ENCODE measurements at places on chromosomes 5 and 9.

DNA sequence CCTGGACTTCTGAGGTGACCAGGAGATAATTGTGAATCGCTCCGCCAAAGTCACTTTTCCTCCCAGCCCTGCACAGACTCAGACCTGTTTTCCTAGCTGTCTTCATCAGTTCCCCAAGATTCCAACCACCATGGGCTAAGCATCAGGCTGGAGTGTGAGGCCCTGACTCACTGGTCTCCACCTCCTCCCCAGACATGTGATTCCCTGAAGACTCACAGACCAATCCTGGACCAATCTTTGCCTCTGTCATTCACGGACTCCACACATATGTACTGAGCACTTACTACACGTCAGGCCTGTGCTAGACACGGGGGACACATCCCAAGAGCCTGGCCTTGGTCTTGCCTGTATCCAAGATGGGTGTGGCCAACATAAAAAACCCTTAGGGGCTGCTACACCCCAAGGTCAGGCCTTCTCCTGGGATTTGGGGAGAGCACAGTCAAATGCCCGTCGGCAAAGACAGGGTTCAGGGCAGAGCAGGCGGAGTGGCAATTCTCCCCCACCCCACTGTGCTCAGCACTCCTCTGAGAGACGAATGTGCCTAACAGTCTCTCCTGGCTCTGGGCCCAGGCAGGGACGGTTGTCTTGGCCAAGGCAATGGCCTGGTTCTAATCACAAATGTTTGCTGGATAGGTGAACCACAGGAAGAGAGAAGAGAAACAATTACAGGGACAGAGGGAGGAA is 11.9 kb downstream of the EEIG1 start:
- no peak for DNase-seq

DNA sequence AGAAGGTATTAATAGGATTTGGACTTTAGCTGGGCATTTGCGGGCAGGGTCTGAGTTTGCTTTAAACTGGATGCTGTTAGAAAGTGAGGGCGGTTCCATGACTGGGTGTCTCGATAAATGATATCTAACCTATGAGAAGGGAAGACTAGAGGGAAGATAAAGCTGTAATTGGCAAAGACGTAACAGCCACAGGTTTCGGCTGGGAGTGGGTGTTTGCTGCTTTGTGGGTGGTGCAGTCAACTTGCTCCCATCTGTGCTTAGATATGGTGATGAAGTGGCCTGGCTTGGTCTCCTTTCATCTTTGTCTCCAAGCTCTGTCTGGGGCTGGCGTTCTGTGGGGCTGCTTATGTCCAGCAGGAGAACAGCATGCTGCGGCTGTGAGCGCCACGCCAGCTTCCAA is 23.3 kb downstream of the OR2V1 start:
- DNase-seq: no peak

DNA sequence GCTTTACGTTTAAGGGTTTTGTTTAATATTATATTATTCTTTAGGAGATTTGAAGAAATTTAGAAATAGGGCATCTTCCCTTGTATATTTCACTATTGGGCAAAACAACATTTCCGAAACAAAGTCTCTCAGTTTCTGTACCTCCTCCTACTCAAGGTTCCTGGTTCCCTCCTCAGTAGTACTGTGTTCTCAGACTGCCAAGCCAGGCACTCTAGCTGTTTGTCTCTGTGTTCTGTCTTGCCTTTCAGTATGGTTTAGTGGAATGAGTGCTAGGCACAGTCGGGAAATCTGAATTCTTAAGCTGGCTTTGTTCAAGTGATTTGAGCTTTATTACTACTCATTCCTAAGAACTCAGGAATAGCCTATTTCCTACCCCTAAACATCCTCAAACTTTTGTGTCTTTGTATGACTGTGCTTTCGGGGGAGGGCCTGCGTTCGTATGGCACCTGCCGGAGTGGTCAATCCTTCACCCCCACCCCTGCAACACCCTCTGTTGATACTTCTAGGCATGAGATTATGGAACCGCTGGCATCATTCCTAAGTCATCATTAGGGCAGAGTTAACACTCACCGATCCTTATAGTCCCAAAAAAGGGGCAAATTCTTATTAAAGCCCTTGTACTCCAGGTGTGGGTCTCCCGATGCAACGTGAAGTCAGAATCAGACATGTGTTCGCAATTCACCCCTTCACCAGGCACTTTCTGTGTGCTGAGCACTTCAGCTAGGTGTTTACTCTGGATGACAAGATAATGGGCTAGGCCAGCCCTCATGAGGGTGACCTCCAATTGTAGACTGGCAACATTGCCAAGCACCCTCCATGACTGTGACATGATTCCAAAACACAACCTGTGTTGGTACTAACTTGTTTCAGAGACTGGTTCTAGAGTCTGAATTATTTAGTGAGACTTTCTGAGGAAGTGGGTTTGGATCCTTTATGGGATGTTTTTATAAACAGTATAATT is 24.5 kb downstream of the SNX18 start:
- no peak for DNase-seq

- no peak for DNase-seq
Measured at GRCh38 chr9:6197330-6197729, 18.3 kb upstream of the IL33 start.

GRCh38 chr9:33166231-33167083 is 679 bp downstream of the B4GALT1 start:
- no peak for DNase-seq

GRCh38 chr9:19698960-19699359 is 89.9 kb downstream of the SLC24A2 start:
- DNase-seq: no peak

DNA sequence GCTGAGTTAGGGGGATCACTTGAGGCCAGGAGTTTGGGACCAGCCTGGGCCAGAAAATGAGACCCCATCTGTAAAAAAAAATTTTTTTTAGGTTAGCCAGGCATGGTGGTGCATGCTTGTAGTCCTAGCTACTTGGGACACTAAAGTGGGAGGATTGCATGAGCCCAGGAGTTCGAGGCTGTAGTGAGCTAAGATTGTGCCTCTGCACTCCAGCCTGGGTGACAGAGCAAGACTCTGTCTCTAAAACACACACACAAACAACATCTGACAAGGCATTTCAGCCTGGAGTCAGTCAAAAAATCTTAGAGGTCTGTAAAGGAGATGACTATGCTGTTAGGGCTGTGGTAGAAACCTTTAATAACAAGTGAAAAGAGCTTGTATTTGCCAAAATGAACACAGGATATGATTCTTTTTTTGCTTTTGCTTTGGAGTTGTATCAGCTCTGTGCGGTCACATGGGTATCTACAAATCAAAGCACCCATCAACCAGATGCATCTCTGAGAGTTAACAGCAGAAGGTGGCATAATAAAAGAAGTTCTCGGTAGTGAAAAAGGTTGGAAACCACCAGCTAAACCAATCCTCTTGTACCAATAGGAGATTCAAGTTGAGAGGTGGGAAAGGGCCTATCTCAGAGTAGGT is 3.6 kb upstream of the PSMD5 start:
- DNase-seq: no peak

DNA sequence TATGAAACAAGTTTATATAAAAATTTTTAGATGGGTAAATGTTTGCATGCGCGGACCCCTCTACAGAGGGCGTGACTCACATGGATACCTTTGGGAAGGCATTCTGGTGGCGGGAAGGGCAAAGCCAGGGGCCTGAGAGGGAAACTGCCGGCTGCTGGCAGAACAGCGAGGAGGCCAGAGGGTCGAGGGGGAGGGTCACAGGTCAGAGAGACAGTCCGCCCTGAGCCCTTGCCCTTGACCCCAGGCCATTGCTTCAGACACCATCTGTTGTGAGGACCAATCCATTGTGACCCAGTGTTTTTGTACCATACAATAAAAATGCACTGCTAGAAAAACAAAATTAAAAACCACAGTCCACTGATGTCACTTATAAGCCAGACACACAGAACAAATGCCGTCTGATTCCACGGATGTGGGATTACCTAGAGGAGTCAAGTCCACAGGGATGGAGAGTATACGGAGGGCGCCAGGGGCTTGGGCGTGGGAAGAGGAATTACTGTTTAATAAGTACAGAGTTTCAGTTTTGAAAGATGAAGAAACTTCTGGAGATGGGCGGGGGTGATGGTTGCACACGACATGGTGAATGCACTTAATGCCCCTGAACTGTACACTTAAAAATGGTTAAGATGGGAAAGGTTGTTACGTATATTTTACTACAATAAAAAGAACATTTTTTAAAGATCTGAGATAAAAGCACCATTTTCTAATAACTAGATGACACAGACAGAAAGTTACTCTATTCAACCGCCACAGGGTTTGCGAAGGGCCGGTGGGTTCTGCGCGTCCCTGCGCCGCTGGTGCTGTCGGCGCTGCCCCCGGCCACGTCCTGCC is 12.0 kb downstream of the BTNL9 start:
- DNase-seq: peak; percentile 47

DNA sequence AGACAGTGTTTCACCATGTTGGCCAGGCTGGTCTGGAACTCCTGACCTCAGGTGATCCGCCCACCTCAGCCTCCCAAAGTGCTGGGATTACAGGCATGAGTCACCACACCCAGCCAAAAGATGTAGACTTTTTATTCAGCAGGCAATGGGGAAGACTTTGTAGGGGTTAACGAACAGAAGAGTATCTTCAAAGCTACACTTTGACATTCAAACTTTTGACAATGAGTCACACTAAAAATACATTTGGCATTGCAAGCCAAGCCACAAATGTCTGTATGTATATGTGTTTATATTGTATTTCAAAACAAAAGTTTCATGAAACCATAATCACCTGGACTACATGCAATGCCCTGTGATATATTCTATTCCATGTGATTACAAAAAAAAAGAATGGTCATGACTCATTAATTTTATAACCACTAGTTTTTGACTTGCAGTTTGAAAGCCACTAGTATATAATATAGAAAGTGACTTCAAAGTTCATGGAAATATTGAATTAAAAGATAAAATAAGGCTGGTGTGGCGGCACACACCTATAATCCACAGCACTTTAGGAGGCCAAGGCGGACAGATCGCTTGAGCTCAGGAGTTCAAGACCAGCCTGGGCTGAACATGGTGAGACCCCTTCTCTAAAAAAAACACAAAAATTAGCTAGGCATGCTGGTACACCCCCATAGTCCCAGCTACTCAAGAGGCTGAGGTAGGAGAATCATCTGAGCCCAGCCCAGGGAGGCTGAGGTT is 8.3 kb downstream of the DIMT1 start:
- DNase-seq: no peak

- DNase-seq: no peak
Measured at GRCh38 chr5:67976181-67976580, 239.4 kb upstream of the PIK3R1 start.

GRCh38 chr9:4382722-4383317 is 83.0 kb upstream of the GLIS3 start:
- DNase-seq: no peak

DNA sequence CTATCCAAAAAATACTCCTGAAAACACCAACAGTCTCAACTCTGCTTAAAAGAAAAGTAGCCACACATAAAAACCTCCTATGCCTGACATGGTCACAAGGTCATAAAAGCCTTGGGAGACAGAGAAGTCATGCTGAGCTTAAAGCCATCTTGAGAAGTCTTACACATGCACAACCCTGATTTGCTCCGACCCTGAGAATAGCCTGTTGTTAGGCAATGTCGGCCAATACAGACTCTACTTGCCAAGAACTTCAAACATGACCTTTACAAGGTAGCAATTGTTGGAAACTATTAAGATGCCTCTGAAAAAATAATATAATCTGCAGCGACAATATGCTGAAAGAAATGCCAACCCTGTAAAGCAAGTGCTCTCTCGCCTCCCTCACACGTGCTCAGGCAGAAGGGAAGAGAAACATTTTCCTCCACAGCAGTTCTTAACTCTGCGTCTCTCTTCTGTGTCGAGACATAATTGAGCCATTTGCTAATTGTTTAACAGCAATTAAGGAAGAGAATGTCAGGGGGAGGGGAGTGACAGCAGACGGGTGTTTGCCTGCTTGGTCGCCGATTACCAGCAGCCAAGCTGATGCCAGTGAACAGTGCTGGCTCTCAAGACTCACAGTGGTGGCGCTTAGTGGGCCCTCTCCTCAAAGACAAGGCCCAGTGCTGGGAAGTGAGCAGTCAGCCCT is 393.6 kb downstream of the SPOCK1 start:
- no peak for DNase-seq

- DNase-seq: no peak
Measured at GRCh38 chr5:172315587-172316493, 32.3 kb upstream of the UBTD2 start.

GRCh38 chr5:149024477-149024876 is 38.4 kb downstream of the SH3TC2 start:
- DNase-seq: no peak

- DNase-seq: no peak
Measured at GRCh38 chr5:135720191-135720590, 114.3 kb upstream of the SLC25A48 start.

DNA sequence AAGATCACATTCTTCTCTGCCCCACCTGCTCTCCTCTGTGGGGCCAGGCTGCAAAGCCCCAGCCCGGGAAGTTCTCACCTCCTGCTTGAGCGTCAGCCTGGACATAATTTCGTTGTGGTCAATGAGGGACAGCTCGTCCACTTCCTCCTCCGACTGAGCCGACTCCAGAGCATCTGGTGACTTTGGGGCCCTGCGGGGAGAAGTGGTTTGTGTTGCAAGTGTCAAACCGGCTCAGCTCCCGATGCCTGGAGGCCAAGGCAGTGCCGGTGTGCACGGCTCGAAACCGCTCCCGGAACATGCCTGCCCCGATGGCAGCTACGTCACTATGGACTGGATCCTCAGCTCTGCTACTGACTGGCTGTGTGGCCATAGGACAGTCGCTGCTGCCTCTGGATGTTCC is 52.8 kb downstream of the PRRT1B start:
- DNase-seq: no peak

DNA sequence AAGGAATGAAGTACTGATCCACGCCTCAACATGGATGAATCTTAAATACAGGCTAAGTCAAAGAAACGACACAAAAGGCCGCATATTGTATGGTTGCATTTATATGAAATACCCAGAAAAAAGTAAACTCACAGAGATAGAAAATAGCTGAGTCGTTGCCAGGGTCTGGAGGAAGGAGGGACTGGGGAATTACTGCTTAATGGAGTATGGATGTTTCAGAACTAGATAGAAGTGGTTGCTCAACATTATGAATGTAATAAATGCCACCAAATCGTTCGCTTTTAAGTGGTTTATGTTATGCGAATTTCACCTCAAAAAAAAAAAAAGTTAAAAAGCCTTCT is 784 bp upstream of the MSANTD3 start:
- no peak for DNase-seq

DNA sequence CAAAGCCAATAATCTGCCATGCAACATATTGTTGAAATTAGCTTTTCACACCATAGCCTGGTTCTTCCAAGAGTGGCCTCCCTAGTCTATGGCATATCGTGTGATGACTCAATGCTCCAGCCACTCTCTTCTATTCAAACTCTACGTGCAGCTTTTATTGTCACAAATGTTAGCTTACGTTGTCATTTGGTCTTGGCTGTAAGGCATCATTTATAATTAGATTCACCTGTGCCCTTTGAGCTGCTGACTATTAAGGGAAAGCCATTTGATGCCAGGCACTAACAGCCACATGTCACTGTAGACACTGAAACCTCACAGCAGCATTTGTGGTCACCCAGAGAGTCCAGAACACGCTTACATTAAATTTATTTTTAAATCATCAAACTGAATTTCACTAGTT is 66.8 kb downstream of the APBA1 start:
- DNase-seq: no peak
